T-helper 2 cell (primary cell): ENCODE measurements at places on chromosomes 5 and 9.

- DNase-seq, result no peak
Measured at GRCh38 chr5:129760636-129761325, 12.9 kb downstream of the MINAR2 start.

DNA sequence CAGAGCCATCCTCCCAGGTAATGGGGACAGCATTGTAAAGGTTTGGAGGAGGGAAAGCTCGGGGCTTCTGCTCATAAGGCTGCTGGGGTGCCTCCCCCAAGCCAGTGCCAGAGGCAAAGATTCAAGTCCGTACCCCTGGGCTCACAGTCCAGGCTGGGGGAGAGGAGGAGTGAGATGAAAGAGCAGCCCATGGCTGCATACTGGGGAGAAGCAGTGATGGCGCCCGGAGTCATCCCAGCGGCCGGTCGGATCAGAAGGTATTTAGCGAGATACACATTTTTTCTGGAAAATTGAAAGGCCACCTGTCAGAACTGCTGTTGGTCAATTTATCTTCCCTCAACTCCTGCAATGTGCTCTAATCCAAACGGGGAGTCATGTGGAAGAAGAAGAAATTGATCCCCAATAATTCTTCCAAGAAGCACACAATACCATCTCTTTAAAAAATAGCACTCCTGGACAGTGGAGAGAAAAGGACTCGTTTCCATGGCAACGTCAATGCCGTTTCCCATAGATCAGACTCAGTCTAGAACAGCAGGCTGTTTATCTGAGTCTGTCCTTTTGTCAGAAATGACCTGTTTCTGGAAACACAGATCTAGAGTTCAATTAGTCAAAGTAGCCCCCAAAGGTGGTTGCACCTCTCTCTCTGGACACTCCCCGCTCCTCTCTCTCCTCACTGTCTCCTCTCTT is 65.9 kb downstream of the NSG2 start:
- DNase-seq, result no peak

DNA sequence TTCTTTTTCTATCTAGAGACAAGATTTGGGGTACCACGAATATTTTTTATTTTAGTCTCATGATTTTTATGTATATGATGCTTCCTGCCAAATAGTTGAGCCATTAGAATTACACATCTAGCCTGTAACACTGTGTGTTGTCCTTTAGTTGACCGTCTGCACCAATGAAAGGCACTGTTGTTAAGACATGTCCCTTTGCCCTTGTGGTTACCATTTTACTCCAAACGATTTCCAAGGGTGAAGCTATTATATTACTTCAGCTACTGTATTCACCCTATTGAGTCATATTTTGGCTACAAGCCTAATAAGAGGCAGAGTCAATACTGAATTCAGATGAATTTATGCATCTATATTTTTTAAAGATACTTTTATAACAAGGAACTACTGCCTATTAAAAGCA is 207.6 kb downstream of the CETN3 start:
- DNase-seq, result no peak

- no peak for DNase-seq
Measured at GRCh38 chr5:138386290-138386689, 33.8 kb downstream of the KDM3B start.

DNA sequence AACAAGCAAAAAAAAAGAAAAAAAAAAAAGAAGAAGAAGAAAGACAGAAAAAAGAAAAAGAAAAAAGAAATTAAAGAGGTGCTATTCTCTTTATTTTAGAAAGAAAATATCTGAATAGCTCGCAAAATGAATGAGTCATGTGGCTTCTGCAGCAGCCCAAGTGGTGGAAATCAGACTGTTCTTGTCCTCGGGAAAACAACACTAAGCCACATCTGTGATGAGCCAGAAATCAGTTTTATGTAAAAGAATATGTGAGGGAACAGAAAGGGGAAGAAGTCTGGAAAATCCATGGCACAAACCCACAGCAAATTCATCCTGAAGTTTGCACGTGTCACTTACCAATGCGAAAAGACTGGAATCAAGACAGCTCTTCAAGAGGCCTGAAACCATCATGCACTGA is 118.7 kb upstream of the GAS1 start:
- DNase-seq, result no peak

DNA sequence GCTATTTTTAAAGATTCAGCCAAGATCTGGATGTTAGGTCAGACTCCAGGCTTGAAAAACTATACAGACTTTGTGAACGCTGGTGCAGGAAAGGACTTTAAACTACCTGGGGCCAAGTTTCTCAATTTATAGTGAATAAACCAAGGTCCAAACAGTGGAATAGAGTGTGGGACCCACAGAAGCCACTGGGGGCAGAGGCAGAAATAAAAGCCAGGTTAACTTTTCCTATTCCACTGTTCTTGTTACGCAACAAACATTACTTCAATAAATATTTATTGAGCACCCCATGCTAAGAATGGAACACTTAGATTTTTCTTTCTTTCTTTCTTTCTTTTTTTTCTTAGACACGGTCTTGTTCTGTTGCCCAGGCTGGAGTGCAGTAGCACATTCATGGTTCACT is 11.0 kb upstream of the HAVCR1 start:
- DNase-seq, result no peak
